Activated naive CD4-positive, alpha-beta T cell treated with anti-CD3 and anti-CD28 coated beads for 36 hours (primary cell): ENCODE measurements at places on chromosomes 6 and 20. TPM values are rescaled to one million over a fixed set of nuclear protein-coding genes. Genes with fewer than 3 reads are reported as not detected.

Gene ECT2L
- total RNA-seq, result not detected

Gene ABHD16B
- not detected for total RNA-seq

Gene NR2E1
- total RNA-seq, result not detected

DNA sequence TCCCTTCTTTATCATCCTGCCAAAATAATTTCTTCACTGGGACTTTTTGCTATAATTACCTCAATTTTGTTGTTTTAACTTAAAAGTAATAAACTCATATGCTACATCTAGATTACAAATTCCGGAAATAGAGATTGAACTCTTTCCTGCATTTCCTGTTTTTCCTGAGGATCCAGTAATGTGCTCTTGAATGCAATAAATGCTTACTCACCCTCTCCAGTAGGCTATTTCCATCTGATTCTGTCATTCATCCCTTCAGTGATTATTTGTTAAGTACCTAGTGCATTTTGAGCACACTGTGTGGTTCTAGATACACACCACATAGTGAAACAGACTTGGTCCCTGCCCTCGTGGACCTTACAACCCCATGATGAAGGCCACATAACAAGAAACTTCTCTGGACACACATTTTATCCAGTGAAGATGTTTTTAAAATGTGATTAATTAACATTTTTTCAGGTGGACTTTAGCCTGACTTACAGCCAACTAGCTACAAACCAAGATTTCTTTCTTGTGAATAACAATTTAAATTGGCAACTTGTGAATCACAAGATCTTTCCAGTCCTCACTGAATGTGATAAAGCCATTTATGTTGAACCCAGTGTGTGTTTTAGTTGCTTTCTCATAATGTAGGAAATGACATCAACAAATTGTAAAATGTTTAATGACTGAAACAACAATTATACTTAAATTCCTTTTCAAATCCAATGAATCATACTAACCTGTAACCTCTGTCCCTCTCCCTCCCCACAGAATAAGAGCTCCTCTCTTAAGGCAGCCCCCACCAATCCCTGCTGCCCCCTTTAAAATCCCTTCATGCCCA lies 272.3 kb downstream of the KHDC1L start:
- H3K4me3 ChIP-seq, result no peak overlapping the region
- H3K36me3 ChIP-seq, result peaks cover 2% of the 10 kb centered on the region
- no peak overlapping the region for H3K27ac ChIP-seq
- H3K4me1 ChIP-seq, result peaks cover 30% of the 10 kb centered on the region

GRCh38 chr6:8831366-8832152 lies 396.2 kb upstream of the SLC35B3 start:
- H3K27me3 ChIP-seq, result no peaks in the 10 kb centered on the region
- DNase-seq, result no peak
- H3K36me3 ChIP-seq, result no peaks in the 10 kb centered on the region
- no peak overlapping the region for H3K4me3 ChIP-seq
- no peaks in the 10 kb centered on the region for H3K4me1 ChIP-seq

- H3K27me3 ChIP-seq, result no peaks in the 10 kb centered on the region
- no peaks in the 10 kb centered on the region for H3K36me3 ChIP-seq
- no peak for DNase-seq
- H3K4me3 ChIP-seq, result no peak overlapping the region
- H3K27ac ChIP-seq, result no peak overlapping the region
Measured at GRCh38 chr6:101572627-101573026, 179.1 kb downstream of the GRIK2 start.

- no peaks in the 10 kb centered on the region for H3K27me3 ChIP-seq
- H3K4me1 ChIP-seq, result peaks cover 13% of the 10 kb centered on the region
- no peaks in the 10 kb centered on the region for H3K36me3 ChIP-seq
- H3K27ac ChIP-seq, result no peak overlapping the region
- H3K4me3 ChIP-seq, result no peak overlapping the region
- no peak for DNase-seq
Measured at GRCh38 chr6:2921520-2922115, 18.5 kb upstream of the SERPINB9 start.

- peaks cover 35% of the 10 kb centered on the region for H3K4me1 ChIP-seq
- H3K36me3 ChIP-seq, result peaks cover 25% of the 10 kb centered on the region
- H3K27ac ChIP-seq, result no peak overlapping the region
- no peak for DNase-seq
- no peak overlapping the region for H3K4me3 ChIP-seq
Measured at GRCh38 chr6:44942798-44943197, 385.3 kb upstream of the RUNX2 start.

DNA sequence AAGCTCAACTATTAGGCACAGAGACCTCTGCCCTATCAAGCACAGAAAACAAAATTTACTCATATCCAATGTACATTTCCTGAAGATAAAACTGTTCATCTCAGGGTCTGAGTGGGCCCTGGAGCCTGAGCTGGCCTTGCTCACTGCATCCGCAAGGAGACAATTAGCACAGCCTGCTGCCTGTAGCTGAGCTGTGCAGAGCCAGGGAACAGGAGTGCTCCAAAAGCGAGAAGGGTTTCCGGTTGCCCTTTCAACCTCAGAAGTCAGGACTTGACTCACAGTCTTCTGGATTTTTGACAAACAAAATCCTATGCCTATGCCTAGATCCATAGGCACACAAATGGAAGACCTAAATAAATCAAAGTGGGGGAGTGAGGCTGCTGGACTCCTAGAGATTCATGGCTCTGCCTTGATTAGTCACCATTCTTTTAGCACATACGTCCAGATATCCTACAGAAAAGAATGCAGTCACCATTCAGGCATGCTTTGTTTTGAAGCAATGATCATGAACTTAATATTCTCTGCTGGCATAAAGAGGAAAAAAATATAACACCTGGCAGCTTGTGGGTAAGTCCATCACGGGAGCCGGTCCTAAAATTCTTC lies 73.5 kb downstream of the BFSP1 start:
- peaks cover 17% of the 10 kb centered on the region for H3K27me3 ChIP-seq
- H3K36me3 ChIP-seq, result no peaks in the 10 kb centered on the region
- no peak for DNase-seq
- H3K4me3 ChIP-seq, result no peak overlapping the region

GRCh38 chr6:135159531-135159930 lies 21.6 kb upstream of the MYB start:
- no peaks in the 10 kb centered on the region for H3K27me3 ChIP-seq
- H3K4me1 ChIP-seq, result peaks cover 51% of the 10 kb centered on the region

DNA sequence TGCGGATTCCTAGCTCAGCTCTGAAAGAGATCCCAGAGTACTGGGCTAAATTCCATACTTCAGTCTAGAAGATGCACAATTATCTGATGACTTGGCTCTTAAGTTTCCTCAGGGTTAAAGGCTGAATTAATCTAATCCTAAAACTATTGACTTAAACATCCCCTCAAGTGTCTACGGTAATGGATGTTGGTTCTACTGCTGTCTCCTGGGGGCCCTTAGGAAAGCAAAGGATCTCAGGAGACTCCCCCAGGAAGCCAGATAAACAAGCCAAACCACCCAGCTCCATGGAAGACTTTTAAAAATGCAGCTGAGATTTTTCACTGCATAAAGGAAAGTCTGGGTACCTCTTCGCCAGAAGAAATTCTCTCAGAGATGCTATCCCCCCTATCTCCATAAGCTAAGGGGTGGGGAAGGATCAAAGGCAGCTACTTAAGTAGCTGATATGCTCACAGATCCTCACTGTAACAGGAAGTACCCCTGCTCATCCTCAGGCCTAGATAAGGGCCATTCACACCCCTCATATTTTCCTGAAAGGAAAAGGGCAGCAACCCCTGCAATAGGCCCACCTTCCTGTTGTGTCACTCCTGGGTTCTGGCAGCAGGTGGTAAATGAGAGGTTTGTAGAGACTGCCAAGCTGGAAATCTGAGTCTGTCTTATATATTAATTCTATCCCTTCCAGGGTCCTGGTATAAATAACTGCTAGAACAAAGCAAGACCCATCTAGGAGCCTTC lies 9.3 kb downstream of the NDRG3 start:
- H3K36me3 ChIP-seq, result no peaks in the 10 kb centered on the region
- peaks cover 30% of the 10 kb centered on the region for H3K4me1 ChIP-seq
- no peaks in the 10 kb centered on the region for H3K27me3 ChIP-seq

GRCh38 chr6:35011096-35012041 lies 122.3 kb downstream of the ANKS1A start:
- H3K4me3 ChIP-seq, result no peak overlapping the region
- no peak overlapping the region for H3K27ac ChIP-seq

GRCh38 chr6:76768556-76768955 lies 694.7 kb downstream of the HTR1B start:
- no peak for DNase-seq
- no peaks in the 10 kb centered on the region for H3K4me1 ChIP-seq
- no peaks in the 10 kb centered on the region for H3K27me3 ChIP-seq
- no peaks in the 10 kb centered on the region for H3K36me3 ChIP-seq

DNA sequence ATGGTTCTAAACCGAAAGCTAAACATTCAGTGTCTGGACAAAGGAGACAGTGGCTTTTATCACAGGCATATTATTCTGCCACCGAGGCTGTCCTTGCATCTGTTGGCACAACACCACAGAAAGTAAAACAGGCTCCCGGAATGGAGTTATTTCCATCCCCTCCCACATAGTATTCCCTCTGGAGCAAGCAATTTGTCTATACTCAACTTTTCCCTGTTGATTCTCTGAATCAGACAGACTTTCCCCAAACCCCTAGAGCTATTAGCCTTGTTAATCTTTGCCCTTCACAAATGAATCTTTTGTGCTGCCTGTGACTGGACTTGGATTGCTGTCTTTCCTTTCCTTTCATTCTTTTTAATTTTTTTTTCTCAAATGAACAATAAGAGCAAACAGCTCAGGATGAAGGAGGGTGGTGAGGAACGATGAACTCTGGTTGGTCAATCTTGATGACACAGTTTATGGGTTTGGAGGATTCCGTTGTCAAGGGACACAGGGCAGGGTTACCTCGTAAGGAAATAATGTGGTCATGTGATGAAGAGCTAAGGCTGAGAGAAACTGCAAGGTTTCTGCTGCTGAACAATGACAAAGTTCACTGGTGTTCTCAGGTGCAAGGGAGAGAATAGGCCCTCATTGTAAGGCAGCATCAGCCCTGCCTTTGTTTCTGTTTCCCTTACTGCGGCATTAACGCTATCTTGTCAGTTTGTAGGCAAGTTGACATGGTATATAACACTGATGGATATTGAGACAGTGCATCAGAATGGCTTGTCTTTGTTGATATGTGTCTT lies 275.0 kb upstream of the BMP2 start:
- DNase-seq, result no peak
- no peaks in the 10 kb centered on the region for H3K27me3 ChIP-seq
- no peak overlapping the region for H3K27ac ChIP-seq
- H3K4me3 ChIP-seq, result no peak overlapping the region
- no peaks in the 10 kb centered on the region for H3K4me1 ChIP-seq

DNA sequence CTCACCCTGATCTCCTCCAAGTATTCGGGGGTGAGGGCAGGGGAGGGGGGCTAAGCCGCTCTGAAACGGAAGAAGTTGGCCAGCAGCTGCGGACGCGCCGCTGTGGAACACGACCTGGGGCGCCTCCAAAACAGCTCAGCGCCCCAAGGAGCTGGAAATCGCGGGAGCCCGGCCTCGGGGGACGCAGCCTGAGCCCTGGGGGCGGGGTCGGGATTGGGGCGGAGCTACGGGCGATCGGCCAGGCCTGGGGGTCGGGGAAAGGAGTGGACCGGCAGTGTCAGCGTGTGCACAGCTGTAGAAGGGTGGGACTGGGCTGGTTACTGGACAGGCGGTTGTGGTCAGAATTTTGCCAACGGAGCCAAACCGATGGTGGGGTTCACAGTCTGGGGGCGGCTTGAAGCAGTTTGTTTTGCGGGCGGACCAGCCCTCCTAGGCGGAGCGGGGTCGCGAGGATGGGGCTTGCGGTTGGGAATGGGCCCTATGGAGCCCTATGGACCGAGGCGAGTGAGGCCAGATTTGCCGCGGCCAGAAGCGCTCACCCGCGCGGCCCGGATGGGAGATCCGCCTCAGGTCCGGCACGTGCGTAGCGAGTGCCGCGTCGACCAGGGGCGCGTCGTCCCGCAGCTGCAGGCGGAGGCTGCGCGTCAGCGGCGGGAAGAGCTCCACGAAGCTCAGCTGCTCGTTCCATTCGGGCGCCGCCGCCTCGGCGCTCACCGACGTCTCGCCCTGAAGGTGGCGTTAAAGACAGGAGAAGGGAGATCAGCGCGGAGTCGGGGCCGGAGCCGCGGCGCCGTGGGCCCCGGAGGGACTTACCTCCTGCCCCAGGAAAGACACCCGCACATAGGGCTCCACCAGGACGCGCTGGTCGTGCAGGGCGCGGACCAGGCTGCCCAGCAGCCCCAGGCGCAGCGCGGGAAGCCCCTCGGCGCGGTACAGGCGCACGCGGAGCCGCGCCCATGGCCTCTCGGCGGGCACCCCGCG lies 14.3 kb upstream of the SPAG4 start:
- H3K36me3 ChIP-seq, result no peaks in the 10 kb centered on the region
- peaks cover 13% of the 10 kb centered on the region for H3K27me3 ChIP-seq
- H3K4me3 ChIP-seq, result peak overlapping the region; percentile 64
- H3K27ac ChIP-seq, result no peak overlapping the region
- H3K4me1 ChIP-seq, result peaks cover 7% of the 10 kb centered on the region
